EL (cell line): ENCODE measurements at places on chromosomes 16 and 17.

DNA sequence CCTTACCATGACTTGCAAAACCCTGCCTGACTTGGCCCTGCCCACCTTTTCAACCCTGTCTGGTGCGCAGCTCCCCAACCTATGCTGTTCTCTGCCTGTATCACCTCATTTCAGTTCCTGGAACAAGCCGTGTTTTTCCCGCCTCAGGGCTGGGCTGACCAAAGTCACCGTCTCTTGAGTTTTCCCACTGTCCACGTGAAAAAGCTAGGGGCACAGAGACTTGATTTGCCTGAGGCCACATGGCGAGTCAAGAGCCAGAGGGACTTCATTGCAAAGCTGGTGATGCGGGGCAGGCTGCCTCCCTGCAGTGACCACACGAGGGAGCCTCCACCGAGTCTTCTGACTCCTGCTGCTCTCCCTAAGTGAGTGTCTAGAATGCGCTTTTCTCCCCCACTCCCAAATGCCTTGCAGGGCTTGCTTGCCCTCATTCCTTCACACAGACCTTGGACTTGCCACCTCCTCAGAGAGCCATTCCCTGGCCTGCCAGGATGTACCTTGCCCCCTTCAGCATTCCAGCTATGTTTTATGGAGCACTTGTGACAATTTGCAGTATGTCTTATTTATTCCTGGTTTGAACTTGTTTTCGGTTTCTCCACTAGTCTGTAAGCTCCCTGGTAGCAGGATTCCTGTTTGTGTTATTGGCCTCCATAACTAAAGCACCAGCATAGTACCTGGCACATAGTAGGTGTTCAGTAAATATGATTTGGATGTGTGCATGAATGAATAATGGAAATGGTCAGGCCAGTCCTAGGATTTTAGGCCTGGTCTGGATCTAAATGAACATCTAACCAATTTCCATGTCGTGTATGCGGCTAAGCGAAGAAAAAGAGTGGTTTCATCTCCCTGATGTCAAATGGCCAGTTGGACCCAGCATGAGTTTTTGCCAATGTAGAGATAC is 252.3 kb downstream of the SNX29 start:
- DNase-seq, result peak; percentile 79

GRCh38 chr17:76659928-76660655 is 16.5 kb upstream of the ST6GALNAC1 start:
- no peak for DNase-seq

DNA sequence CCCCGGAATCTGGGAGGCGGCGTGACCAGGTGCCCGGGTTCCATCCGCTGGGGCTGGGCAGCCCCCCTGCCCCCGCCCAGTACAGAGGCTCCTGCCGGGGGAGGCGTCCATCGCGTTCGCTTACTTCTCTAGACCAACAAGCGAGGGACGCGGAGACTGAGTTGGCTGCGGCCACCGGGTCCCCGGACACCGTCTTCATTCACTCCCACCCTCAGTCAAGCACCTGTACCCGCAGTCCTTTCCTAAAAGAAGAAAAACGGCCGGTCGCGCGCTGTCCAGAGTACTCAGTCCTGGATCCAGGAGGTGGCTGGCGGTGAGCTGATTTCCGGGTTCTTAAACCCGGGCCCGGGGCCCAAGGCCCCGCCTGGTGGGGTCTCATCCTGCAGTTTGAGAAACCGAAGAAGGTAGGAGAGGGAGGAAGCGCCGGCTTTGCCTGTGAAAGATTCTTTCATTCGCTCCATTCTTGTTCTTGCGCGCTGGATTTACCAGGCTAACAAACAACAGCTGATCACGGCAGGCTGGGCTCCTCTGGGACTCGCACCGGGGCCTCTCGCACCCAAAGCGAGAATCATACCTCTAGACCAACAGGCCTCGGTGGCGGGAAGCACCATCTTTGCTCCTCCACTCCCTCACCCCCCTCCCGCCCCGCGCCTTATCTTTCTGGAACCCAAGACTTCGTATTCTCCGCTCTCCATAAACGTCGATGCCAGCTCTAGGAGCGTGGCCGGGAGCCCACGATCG is 17.4 kb upstream of the OR1F1 start:
- DNase-seq, result no peak

GRCh38 chr17:549177-550040 is 165.2 kb downstream of the VPS53 start:
- DNase-seq, result peak; percentile 92

- no peak for DNase-seq
These were observed 34.5 kb downstream of the KCNJ16 start for GRCh38 chr17:70109497-70109896.

DNA sequence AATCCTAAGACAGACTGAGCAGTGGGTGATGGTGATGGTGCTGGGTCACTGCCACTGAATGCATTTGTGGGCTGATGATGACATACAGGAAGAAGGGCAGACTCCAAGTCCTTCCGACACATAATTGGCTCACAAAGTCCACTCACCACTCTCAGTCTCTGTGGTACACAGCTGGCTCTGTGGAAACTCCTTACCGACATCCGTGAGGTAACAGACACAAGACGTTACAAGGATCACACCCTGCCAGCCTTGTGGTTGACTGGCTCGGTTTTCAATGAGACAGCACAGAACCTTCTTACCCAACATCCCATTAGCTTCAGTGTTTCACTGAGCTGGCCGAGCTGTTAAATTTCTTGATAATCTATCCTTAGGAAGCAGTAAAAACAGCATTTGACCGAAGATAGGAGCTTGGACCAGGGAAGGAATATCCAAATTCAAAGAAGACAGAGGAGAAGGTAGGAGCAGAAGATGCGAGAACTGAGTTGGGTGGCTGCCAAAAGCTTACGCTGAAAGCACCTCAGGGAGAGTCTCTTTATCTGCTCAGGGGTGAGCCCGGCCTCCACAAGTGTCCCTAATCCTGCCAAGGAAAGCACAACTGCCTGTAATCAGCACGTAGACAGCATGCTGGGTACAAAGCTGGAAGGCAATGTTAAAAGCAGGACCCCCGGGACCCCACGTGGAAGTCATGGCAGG is 5.5 kb upstream of the MXRA7 start:
- peak; percentile 97 for DNase-seq

GRCh38 chr16:50121721-50122445 is 31.2 kb upstream of the TENT4B start:
- no peak for DNase-seq
